ENCODE measurements at places on chromosomes 2 and 18.
A peak's percentile ranks its signal among the peaks of the same experiment; 100 is the strongest.

DNA sequence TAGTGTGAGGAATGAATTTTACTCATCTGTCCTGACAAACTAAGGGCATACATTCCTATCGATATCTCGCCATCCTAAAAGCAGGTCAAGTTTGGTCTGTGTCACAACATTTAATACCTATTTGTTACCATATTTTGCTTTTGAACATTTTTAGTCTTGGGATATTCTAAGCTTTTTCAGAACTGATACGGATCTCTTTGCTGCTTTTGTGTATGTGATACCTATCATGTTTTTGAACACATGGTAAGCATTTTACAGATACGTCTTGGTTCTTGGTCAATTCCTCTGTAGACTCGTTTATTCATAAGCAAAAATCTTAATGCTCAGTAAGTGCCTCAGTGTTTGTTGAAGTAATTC lies 592 bp downstream of the ZNF397 start:
- DNase-seq: no peak

- no peak for DNase-seq
Observed at GRCh38 chr18:79334496-79335233, 61.1 kb upstream of the NFATC1 start.

DNA sequence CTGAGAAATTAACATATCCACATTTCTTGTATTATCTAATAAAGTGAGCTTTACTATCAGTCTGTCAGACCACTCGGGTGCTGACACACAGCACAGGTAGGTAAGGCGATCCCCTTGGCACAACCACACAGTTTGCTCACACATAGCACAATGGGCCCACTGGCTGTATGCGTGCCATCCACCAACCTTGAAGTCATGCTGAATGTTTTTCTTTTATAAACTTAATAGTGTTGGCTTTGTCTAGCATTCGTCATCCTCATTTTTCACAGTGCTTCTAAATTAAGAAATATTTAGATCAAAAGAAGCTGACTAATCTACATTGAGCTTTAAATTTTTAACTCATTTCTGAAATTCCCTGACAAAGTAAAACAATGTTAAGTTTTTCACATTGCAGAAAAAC lies 50.0 kb upstream of the PAPOLG start:
- no peak for DNase-seq

DNA sequence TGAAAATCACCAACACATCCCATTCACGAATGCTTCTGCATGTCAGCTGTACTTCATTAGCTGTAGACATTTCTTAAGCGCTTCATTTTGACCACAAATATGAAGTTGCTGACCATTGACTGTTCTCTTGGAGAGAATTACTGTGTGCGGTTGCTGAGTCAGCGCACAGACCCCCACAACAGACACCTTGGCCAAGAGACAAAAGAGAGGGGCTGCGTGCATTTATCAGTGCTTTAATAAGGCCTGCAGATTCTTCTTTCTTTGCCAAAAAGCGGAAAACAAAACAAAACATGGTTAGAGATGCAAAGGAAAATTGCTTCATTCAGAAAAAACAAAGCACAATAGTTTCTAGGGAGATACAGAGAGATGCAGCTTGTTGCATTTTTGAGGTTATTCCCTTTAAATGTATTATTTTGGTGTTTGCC lies 174.7 kb downstream of the ACKR3 start:
- DNase-seq: no peak

GRCh38 chr2:30155202-30155601 lies 8.4 kb downstream of the YPEL5 start:
- DNase-seq: peak; percentile 56

DNA sequence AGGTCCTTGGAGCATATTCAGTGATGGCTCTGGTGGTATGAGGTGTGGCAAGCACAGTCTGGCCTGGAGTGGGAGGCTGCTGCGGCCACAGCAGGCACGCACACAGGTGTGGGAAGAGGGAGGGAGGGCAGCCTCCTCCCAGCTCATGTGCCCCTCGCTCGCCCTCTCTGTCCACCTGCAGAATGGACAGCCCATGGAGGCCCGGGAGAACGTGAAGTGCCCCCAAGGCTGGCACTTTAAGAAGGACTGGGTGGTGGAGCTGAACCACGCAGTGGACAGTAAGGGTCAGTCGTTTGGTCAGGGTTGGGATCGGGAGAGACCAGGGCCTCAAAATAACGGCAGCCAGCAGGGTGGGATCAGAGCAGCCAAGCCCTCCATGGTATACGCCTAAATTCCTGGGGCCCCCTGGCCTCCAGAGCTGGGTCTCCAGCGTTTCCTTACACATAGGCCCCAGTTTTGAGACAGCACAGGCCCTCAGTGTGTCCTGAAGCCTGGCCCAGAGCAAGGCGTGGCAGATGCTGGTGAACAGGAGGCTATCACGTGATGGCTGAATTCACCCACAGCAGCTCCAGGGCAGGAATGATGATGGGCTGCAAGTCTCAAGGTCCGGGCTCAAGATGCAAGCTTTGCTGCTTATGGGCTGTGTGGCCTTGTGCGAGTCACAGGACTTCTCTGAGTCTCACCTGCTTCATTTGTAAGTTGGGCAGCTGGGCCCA lies 47.9 kb downstream of the FER1L5 start:
- DNase-seq: no peak

DNA sequence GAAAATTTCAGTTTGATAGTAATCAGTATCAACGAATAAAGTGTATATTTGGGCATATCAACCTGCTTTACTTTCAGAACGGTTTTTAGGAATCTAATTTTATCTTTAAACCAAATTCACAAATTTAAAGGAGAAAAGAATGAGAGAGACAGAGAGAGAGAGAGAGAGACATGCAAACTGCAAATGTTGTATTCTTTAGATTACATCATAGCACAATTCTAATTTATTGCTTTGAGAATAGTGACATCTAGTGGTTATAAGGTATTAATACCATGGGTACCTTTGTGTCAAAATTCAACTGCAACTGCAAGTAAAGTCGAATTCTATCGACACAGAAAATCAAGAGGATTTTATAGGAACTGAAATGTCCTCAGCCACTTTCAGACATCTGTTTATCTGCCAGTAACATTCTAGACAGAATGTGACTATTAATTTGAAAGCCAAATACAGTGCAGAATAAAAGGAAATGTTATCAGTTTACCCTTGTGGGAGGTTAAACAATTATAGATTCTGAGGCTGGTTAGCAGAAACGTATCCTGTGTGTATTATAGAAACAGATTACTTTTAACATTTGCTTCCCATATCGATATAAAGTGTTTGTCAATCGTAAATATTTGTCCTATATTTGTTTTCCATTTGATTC lies 529.8 kb upstream of the VRK2 start:
- peak; percentile 39 for DNase-seq

GRCh38 chr18:56723068-56723467 lies 71.9 kb downstream of the WDR7 start:
- DNase-seq: no peak

GRCh38 chr2:134217924-134218323 lies 35.9 kb upstream of the MGAT5 start:
- DNase-seq: no peak

GRCh38 chr2:112137516-112138158 lies 548 bp upstream of the FBLN7 start:
- DNase-seq: peak; percentile 45

GRCh38 chr2:53911434-53912189 lies 51.8 kb upstream of the GPR75 start:
- peak; percentile 37 for DNase-seq

DNA sequence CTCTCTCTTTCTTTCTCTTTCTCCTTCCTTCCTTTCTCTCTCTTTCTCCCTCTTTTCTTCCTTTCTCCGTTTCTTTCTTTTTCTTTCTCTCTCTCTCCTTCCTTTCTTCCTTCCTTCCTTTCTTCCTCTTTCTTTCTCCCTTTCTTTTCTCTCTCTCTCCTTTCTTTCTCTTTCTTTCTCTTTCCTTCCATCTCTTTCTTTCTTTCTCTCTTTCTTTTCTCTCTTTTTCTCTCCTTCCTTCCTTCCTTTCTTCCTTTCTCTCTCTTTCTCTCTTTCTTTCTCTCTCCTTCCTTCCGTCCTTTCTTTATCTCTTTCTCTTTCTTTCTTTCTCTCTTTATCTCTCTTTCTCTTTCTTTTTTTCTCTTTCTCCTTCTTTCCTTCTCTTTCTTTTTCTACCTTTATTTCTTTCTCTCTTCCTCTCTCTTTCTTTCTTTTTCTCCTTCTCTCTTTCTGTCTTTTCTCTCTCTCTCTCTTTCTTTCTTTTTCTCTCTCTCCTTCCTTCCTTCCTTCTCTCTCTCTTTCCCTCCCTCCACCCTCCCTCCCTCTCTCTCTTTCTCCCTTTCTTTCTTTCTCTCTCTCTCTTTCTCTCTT lies 32.3 kb upstream of the ODC1 start:
- no peak for DNase-seq

DNA sequence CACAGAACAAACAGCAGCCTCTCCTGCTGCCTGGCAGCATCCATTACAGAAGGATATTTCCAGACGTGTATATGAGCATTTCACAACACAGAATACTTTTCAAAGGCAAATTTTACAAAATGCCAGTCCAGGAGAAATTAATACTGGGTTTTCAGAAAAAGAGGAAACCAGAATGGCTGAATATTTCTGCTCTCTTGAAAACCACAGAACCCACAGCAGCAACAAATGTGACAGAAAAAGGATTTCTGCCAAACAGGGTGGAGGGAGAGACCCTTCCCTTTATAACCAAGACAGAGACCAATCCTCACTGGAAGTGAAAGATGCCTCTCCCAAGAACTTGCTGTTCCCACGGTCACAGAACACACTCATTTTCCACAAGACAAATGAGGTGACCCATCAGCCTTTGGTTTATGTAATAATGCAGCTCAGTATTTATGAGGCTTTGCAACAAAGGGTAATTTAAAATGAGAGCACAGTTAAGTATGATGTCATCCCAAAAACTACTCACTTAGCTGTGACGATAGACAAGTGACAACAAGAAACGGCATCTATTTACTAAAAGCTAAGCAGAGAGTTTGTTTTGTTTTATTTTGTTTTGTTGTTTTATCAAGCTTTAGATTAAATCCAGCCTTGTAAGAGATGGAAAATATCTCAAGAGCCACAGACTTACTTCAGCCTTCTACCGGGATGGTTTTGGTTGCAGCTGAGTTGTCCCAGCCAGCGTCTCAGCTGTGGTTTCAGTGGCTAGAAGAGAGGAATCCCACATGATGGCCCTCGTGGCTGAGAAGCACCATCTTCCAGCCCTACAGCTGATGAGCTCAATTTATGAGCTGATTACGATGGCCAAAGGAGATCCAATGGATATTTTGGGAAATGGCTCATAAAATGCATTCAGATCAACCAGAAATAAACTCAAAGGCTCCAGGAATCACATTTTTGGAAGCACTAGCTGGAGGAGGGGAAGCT lies 249.3 kb upstream of the AGAP1 start:
- no peak for DNase-seq

GRCh38 chr18:27094621-27095020 lies 90.5 kb downstream of the CHST9 start:
- DNase-seq: no peak

- no peak for DNase-seq
Observed at GRCh38 chr18:57426187-57426586, 9.0 kb upstream of the ONECUT2 start.

- peak; percentile 20 for DNase-seq
Observed at GRCh38 chr2:10271946-10272345, 30.8 kb upstream of the HPCAL1 start.

DNA sequence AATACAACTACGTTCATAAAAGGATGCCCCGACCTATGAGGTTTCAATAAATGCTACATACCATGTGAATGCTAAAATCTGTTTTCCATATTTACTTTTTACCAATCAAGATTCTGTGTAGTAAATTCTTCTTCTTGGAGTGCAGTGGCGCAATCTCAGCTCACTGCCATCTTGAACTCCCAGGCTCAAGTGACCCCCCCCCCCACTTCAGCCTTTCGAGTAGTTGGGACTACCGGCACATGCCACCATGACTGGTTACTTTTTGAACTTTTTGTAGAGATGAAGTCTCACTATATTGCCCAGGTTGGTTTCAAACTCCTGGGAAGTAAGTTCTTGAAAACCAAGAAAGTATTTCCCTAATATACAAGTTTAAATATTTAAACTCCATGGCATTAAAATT lies 14.4 kb upstream of the USP34 start:
- DNase-seq: no peak

DNA sequence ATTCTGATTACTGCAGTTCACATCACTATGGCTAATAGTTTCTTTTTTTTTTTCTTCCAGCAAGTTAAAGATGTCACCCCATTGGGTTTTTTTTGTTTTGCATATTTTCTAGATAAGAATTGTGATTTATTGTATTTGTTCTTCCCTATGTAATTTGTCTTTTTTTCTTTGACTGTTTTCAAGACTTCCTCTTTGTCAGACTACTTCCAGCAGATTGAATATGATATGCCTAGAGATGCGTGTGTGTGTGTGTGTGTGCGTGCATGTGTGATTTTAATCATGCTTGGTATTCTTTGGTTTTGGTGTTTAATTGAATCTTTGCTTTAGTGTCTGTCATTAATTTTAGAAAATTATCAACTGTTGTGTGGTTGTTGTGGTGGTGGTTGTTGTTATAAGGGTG lies 166.7 kb upstream of the SLC39A10 start:
- DNase-seq: no peak

DNA sequence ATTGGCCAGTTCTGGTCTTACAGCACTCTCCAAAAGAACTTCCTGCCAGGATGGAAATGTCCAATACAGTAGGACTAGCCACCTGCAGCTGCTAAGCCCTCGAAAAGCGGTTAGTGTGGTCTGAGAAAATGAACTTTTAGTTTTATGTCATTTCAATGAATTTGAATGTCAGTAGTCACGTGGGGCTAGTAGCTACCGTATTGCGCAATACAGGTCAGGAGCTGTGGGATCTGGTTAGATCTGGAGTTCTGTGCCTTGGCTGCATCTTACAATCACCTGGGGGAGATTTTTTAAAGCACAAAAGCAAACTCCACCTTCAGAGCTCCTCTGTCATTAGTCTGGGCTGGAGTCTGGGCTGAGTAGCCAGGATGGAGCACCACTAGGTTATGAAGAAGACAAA lies 35.9 kb downstream of the C1QL2 start:
- no peak for DNase-seq

GRCh38 chr2:31312898-31313297 lies 78.9 kb downstream of the EHD3 start:
- DNase-seq: no peak

DNA sequence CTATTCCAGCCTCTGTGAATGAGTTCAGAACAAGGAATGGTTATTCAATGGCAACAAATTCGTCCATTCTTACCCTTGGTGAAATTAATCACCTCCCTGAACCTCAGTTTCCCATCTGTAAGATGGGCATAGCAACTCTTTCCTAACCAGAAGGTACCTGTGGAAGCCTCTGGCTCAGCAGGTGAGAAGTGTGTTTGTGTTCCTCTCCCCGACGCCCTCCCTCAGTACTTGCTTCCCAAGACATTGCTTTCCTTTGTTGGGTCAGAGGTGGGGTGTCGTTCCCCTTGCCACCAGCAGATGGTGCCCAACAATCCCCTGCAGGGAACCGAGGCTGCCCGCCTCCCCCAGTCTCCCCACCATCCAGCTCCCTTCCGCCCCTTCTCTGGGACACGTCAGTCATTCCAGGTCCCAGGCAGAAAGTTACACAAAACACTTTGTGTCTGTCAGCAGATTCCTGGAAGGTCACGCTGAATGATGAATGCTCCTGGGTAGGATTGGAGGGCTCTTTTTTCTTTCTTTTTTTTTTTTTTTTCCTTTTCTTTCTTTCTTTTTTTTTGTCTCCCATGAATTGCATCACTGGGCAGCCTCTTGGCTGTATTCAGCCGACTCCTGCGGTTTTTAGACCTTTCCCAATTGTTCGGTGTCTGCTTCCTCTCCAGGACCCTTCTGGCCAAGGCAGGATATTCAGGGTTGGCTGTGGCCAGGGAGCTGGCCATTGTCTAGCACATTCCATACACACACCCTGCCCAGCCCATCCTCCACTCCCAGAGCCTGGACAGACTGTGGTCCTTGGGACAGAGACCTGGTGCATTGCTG lies 117.3 kb downstream of the LPIN1 start:
- peak; percentile 93 for DNase-seq
